ENCODE measurements at places on chromosomes 13 and 19.

GRCh38 chr13:112651750-112652511 lies 37.9 kb upstream of the ATP11A start:
- DNase-seq = no peak

DNA sequence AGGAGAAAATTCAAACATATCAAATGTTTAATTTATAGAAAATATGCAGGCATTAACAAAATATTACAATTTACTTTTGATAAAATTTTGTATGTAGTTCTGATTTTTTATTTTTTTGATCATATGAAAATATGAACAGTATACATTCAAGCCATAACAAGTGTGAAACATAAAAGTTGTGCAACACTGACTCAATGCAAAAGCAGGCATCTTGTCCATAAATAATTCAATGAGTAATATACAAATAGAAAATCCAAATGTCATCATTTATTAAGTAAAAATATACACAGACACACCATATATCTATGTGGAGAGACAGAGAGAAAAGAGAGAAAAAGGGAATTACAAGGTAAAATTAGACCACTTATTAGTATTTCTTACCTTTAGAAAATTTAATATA lies 1183.9 kb downstream of the SLITRK1 start:
- DNase-seq = no peak

- no peak for DNase-seq
Observed at GRCh38 chr13:27534108-27534980, 84.0 kb upstream of the MTIF3 start.

GRCh38 chr13:87903553-87903952 lies 232.4 kb downstream of the SLITRK5 start:
- DNase-seq = no peak

DNA sequence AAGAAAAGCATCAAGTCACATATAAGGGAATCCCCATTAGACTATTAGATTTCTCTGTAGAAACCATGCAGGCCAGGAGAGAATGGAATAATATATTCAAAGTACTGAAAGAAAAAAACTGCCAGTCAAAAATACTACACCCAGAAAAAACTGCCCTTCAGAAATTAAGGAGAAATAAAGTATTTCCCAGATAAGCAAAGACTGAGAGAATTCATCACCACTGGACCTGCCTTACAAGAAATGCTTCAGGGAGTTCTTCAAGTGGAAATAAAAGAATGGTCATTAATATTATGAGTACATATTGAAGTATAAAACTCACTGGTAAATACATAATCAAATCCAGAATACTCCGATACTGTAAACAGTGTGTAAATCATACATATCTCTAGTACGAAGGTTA lies 35.9 kb downstream of the VWA8 start:
- DNase-seq = no peak

GRCh38 chr19:29952177-29952576 lies 10.1 kb downstream of the URI1 start:
- no peak for DNase-seq

GRCh38 chr13:44989941-44990340 lies 603 bp downstream of the GPALPP1 start:
- DNase-seq = no peak

- no peak for DNase-seq
Observed at GRCh38 chr13:85261757-85262346, 537.4 kb downstream of the SLITRK6 start.

DNA sequence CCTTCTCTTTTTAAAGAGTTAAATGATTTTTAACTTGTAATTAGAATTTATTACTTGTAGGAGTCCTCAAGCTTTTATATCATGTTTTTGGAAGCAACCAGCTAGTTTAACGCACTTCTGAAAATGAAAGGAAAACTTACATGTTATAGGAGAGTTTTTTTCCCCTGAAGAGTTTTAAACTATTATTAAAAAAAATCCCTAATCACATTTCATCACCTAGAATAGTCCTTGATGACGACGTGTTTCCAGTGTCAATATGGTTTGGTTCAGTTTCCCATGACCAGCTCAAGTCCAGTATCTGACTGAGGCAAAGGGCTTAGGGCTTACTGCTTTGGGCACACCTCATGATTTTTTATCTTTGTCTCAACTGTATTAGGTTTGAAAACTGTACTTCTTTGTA lies 36.0 kb downstream of the URI1 start:
- no peak for DNase-seq

DNA sequence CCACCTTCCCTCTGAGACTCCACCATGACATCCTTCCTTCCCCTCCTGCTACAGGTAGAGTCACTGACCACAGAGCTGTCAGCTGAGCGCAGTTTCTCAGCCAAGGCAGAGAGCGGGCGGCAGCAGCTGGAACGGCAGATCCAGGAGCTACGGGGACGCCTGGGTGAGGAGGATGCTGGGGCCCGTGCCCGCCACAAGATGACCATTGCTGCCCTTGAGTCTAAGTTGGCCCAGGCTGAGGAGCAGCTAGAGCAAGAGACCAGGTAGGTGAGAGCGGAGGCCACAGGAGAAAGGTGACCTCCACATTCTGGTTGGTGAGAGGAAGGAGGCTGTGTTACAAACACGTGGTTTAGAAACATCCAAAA lies 27.6 kb downstream of the KCNC3 start:
- no peak for DNase-seq

GRCh38 chr13:38702669-38703068 lies 15.8 kb downstream of the FREM2 start:
- no peak for DNase-seq

- no peak for DNase-seq
Observed at GRCh38 chr19:15418231-15418578, 583 bp downstream of the AKAP8L start.

DNA sequence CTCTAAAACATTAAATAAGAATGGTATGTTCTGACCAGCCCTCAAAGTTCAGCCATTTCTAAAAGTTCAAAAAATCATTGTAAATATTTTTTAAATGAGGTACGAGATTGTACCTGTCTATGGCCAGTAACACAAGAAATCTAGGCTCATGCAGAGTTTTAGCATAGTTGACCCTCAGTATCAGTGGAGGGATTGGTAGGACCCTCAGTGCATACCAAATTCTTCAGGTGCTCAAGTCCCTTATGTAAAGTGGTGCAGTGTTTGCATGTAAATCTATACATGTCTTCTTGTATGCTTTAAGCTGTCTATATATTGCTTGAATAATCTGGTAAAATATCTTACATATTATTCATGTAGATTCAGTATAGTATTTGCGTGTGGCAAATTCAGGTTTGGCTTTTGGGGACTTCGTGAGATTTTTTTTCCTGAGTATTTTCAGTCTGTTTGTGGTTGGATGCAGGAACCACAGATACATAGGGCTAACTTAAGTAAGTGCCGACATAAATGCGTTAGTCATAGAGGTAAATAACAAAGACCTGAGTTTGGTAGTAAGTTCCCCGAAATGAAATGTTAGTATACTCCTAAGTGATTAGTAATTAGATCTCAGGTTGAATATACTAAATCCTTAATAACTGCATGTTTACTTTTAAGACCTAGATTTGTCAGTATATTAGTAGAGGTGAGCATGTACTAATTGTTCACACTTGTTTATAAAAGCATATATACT lies 7.8 kb downstream of the MIR17HG start:
- no peak for DNase-seq

GRCh38 chr19:35347930-35348298 lies 212 bp downstream of the FFAR1 start:
- DNase-seq = no peak

DNA sequence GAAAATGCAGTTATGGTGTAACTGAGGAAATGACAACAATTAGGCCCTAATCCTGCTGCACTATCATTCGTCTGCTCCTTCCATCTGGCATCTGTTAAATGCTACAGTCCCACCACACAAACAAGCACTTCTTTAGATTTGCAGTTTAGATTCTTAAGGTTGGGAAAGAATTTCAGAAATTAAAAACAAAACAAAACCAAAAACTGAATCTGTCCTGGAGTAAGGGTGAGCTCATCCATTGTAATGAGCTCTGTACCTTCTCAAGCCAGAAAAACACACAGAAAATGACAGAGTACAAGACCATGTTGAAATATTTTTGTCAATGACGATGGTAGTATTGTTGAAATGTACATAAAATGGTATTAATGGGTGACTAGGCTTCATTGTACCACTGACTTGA lies 28.3 kb downstream of the SMAD9 start:
- DNase-seq = no peak

- DNase-seq = no peak
Observed at GRCh38 chr13:65529541-65529940, 1700.6 kb downstream of the PCDH9 start.

- no peak for DNase-seq
Observed at GRCh38 chr19:54279406-54279962, 1.4 kb downstream of the LILRB2 start.

- no peak for DNase-seq
Observed at GRCh38 chr13:100532836-100533435, 55.7 kb downstream of the GGACT start.

- no peak for DNase-seq
Observed at GRCh38 chr13:22903301-22903700, 277.5 kb upstream of the SGCG start.

- DNase-seq = peak; percentile 58
Observed at GRCh38 chr13:111292710-111293485, 27.5 kb upstream of the TEX29 start.

GRCh38 chr13:69959046-69959445 lies 148.6 kb upstream of the ATXN8OS start:
- DNase-seq = no peak

DNA sequence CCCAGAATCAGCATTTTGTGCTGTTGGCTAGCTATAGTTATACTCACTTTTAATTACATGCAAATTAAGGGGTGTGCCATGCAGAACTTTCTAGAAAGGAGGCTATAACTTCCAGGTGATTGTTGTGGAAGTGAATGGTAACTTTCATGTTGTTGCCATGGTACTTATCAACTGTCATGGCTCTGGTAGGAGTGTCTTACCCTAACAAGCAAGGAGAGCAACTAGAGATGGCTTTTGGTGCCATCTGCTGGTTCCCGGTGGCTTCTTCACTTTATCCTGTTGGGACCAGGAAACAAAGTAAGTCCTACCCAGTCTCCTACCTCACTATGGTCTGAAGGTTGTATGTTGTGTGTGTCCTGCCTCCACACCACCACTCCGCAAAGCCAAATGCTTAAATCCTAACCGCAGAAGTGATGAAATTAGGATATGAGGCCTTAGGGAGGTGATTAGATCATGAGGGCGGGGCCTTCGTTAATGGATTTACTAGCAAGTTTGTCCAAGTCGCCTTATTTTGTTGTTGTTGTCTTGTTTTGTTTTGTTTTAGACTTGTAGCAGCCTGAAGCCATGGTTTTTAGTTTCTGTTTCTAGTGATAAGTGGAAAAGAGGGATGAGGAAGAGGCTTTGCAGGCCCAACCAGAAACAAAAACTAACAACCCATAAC lies 22.6 kb downstream of the FBXL12 start:
- peak; percentile 23 for DNase-seq

DNA sequence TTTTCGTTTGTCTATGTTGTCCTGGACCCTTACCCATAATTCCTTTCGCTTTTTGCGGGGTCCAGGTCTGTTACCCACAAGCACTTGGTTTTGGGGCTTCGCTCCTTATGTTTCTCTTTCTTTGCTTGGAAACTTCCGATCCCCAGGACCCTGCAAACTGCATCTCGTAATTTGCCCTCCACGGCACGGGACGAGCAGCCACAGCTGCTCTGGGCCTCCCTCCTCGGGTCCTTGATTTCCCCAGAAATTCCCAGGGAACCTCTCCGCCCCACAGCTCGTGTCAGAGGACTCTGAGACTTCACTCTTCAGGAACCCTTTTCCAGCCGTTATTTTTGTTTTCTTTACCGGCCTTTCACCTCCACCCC lies 599 bp downstream of the SNRNP70 start:
- DNase-seq = no peak

DNA sequence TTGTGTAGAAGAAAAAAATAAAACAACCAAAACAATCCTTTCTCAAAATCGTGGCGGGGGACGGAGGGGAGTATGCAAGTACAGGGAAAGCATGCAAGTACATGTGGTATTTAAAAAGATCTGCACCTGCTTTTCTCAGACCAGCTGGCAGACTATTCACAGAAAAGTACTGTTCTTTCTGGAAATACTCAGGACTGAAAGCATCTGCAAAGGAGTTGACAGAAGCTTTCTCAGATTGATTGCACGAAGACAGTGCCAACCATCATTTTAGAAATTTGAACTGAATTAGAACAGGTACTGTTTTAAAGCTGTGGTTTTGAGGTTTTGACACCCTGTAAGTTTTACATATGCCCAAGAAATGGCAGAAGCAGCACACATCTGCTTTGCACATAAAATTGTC lies 19.8 kb upstream of the PCDH8 start:
- DNase-seq = no peak

DNA sequence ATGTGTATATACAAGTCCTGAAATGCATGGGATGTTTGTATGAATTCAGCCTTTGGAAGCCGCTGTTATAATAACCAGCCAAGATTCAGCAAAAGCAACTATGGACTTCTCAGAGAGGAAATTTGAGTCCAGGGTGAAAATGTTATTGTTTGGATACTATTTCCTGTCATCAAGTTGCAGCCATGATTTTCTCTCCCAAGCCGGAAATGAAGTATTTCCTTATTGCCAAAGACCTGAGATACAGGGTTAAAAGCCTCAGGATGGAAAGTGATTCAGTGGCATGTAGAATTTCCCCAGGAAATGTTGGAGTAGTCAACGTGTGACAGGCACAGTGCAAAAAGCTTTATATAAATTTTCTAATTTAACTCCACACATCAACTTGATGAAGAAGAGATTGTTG lies 133.9 kb downstream of the IRS2 start:
- DNase-seq = no peak

- DNase-seq = peak; percentile 36
Observed at GRCh38 chr13:21243045-21243897, 66.8 kb downstream of the MRPL57 start.

DNA sequence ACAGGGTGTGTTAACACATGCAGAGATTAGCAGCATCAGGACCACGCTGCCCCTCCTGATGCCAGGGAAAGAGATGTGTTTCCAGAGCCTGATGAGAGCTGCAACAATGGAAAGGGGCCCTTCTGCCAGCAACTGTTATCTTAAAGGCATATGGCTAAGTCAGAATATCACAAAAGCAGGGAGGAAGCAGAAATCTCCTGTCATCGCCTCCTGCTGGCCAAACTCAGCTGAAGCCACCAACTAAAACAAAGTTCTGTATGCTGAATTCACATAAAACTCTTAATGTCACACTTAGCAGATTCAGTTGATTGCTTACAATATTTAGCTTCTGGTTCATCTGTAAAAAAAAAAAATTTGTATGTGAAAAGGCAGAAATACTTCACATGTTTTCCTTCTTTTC lies 178.2 kb downstream of the GPC5 start:
- DNase-seq = no peak

DNA sequence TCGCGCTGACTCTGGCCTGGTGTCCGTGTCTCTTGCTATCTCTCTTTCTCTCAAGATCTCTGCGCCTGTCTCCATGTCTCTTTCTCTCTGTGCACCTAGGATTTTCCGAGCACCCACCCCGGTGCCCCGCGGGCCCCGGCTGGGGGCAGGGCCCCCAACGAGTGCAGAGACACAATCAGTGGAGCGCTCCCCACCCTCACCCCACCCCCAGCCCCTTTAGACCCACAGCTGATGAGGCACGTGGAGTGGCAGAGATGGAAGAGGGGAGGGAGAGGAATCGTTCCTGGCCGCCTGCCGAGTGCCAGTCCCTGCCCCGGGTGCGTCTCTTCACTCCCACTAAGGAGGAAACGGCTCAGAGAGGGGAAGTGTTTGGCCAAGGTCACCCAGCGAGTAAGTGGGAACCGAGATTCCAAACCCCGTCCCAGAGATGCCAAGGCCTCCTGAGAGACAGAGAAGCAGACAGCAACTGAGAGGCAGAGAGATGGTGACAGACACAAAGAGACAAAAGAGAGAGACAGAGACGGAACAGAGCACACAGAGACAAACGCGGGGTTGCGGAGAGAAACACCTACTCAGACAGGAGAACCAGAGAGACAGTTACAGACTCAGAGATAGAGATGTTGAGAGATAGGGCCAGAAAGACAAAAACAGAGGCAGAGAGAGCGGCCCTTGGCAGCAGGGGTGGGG lies 626 bp upstream of the BCL3 start:
- DNase-seq = no peak

All from NCI-H187 treated with DMSO at 0.1 percent for 48 hours (cell line).